ENCODE measurements at places on chromosomes 7 and 10.
A peak's percentile ranks its signal among the peaks of the same experiment; 100 is the strongest.

DNA sequence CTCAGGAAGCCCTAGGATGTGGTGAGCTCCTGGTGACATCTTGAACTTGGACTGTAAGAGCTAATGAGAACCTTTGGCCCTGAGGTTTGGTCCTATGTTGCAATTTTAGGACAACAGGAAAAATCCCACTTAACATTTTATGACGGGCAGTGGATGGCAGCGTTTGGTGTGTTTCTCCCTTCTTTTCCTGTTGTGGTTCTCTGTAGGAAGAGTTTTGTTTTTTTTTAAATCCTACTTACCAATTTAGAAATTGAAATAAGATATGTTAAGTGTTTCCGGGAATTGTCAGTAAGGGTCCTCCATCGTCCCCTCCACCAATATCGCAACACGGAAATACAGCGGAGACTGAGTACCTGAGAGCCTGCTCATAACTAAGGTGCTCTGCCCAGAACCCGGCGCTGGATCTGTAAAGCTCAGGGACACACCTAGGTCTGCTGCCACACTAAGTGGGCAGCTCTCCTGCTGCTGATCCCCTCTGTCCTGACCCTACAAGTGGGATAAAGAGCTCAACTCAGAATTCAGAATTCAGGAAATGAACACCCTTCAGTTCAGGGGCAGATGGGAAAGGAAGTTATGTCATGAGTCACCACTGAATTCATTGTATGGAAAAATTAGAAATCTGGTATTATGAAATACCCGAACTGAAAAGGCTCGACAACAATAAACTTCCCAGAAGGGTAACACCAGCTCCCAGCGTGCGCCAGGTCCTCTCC is 9.1 kb upstream of the PROSER2 start:
- H3K27ac ChIP-seq: no peak overlapping the region
- peaks cover 2% of the 10 kb centered on the region for H3K27me3 ChIP-seq
- no peak overlapping the region for H3K4me3 ChIP-seq
- no peaks in the 10 kb centered on the region for H3K4me1 ChIP-seq
- H3K36me3 ChIP-seq: no peaks in the 10 kb centered on the region
- DNase-seq: no peak

GRCh38 chr10:122878799-122879338 is 512 bp downstream of the FAM24B start:
- no peaks in the 10 kb centered on the region for H3K27me3 ChIP-seq
- DNase-seq: no peak
- H3K36me3 ChIP-seq: peaks cover 3% of the 10 kb centered on the region

DNA sequence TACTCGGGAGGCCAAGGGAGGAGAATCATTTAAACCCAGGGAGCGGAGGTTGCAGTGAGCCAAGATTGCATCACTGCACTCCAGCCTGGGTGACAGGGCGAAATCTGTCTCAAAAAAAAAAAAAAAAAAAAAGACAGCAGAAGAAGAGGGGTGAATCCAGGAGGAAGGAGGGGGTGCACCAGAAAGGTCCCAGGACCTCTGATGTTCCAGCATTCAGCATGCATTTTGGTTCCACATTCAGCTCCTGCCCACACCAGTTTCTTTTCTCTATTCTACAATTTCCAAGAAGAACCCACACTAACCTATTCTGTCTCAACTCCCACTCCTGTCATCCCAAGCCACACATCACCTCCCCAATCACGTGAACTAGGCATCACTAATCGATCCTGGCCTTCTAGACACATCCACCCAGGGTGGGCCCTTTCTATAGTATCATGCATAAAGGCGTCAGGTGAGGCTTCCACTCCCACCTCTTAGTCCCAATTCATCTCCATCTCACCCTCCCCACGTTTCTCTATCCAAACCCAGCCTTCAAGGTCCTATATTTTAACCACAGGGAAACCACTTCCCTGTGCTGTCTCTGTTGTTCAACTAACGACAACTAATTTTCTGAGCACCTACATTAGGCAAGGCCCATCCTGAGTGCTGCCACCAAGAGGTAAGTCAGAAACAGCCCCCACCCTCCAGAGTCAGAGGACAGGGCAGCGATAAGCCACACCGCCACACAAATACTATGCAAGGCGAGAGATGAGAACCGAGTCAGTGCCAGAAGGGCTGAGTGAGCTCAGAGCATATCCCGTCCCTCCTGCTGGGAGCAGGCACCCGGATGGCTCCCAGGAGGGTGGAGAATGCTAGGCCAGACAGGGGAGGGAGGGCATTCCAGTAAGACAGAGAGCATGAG is 2.2 kb downstream of the ANXA11 start:
- no peaks in the 10 kb centered on the region for H3K27me3 ChIP-seq
- H3K4me3 ChIP-seq: peak overlapping the region; percentile 86
- peak; percentile 57 for DNase-seq
- H3K36me3 ChIP-seq: peaks cover 24% of the 10 kb centered on the region
- H3K27ac ChIP-seq: peak overlapping the region; percentile 15

DNA sequence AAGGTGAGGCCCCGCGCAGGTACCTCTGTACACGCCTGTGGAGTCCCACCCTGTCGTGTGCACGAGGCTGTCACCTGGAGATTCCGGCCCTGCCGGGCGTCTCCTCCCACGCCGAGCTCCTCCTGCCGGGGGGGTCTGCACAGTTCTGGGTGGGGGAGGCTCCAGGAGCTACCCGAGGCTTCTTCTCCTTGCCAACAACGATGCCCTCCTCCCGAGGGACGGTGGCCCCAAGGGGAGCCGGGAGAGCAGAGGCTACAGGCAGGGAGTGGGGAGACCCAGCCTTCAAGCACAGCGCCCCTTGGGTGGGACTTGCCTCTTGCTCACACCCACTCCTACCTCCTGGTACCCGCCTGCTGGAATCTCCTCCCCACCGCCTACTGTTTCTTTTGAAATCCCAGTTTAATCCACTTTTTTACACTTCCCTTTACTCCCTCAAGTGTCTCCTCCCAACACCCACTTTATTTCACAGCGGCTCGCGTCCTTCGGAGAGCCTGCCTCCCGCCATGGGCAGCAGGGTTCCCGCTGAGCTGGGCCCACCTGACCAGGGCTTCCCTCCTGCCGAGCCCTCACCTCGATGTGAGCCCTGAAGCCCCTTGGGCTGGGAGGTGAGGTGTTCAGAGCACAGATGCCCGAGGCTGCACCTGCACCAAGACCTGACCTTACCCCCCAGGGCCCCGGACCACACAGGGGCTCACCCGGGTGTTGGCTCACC is 338.1 kb downstream of the DNAJB6 start:
- H3K4me1 ChIP-seq: peaks cover 3% of the 10 kb centered on the region
- no peak overlapping the region for H3K27ac ChIP-seq
- H3K4me3 ChIP-seq: no peak overlapping the region
- no peak for DNase-seq
- no peaks in the 10 kb centered on the region for H3K36me3 ChIP-seq

- DNase-seq: no peak
- H3K4me3 ChIP-seq: no peak overlapping the region
- no peak overlapping the region for H3K27ac ChIP-seq
- peaks cover 19% of the 10 kb centered on the region for H3K4me1 ChIP-seq
Measured at GRCh38 chr10:101558671-101559595, 29.1 kb downstream of the POLL start.

DNA sequence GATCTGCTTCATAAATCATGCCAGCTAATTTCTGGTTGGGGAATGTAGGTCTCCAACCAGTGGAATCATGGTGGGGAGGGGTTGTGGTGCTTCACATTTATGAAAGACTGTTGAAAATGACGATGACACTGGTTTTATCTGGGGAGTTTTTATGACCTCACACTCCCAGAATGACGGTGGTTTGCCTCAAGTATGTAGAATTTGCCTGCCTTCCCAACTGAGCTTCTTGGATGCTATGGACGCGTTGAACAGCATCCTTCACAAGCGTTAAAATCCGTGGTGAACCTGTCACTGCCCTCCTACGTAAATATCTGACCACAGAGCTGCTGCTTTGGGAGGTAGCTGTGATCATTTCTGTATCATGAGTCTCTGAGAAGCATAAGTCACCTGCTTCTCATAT is 3.3 kb downstream of the INSYN2A start:
- no peak overlapping the region for H3K4me3 ChIP-seq
- H3K36me3 ChIP-seq: no peaks in the 10 kb centered on the region
- no peaks in the 10 kb centered on the region for H3K4me1 ChIP-seq
- H3K27me3 ChIP-seq: peaks cover 49% of the 10 kb centered on the region

- DNase-seq: no peak
- no peaks in the 10 kb centered on the region for H3K27me3 ChIP-seq
- H3K4me3 ChIP-seq: no peak overlapping the region
- H3K36me3 ChIP-seq: no peaks in the 10 kb centered on the region
- H3K4me1 ChIP-seq: no peaks in the 10 kb centered on the region
- H3K27ac ChIP-seq: no peak overlapping the region
Measured at GRCh38 chr10:124003871-124004662, 89.3 kb downstream of the CHST15 start.

DNA sequence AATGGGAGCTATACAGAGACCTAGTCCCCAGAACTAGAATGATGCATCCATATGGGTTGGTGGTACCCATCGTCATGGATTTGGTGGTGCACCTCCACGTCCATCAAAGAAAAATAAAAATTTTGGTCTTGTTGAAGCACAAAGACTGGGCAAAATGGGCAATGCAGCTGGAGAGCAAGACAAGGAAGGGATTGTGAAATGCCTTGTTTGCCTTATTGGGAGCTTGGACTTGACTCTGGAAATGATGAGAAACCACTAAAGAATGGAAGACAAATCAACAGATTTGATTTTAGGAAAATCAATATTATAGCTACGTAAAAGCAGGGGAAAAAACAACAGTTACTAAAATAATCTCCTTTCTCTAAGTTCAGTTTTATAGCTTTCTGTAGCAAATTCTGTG is 150.9 kb downstream of the CPED1 start:
- no peaks in the 10 kb centered on the region for H3K27me3 ChIP-seq
- H3K36me3 ChIP-seq: no peaks in the 10 kb centered on the region
- no peak overlapping the region for H3K27ac ChIP-seq
- DNase-seq: no peak
- no peaks in the 10 kb centered on the region for H3K4me1 ChIP-seq
- H3K4me3 ChIP-seq: no peak overlapping the region

DNA sequence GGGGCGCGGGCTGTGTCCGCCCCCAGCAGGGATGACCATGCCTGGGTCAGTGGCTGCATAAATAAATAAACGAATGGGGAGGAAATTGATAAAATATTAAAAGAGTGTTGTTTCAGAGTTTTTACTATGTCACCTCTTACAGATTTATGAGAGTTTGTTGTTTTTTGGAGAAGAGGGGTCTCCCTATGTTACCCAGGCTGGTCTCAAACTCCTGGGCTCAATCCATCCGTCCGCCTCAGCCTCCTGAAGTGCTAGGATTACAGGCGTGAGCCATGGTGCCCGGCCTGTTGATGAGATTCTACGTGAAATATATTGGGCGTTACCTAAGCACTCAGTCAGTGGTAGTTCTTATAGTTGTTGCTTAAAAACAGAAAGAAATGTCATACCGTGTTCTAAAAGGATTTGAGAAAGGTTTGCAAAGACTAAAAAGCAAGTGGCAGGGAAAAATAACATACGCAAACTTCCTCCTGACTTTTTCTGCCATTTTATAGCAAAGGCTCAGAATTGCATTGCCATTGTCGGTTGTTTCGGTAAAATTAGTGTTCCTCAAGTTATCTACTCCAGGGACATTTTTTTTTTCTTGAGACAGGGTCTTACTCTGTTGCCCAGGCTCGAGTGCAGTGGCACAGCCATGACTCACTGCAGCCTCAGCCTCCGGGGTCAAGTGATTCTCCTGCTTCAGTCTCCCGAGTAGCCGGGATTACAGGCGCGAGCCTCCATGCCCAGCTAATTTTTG is 39.5 kb upstream of the FOXK1 start:
- peak; percentile 28 for DNase-seq
- H3K27ac ChIP-seq: peak overlapping the region; percentile 89
- peaks cover 25% of the 10 kb centered on the region for H3K4me1 ChIP-seq
- peak overlapping the region; percentile 74 for H3K4me3 ChIP-seq

GRCh38 chr10:28219251-28219650 is 83.6 kb downstream of the MPP7 start:
- no peak overlapping the region for H3K4me3 ChIP-seq
- DNase-seq: no peak
- no peaks in the 10 kb centered on the region for H3K36me3 ChIP-seq
- H3K27me3 ChIP-seq: no peaks in the 10 kb centered on the region

- H3K4me3 ChIP-seq: no peak overlapping the region
- H3K27me3 ChIP-seq: no peaks in the 10 kb centered on the region
- H3K36me3 ChIP-seq: no peaks in the 10 kb centered on the region
- no peak for DNase-seq
Measured at GRCh38 chr7:30886608-30887011, 25.0 kb upstream of the AQP1 start.

GRCh38 chr10:71161425-71161824 is 50.9 kb upstream of the UNC5B start:
- no peak for DNase-seq
- no peaks in the 10 kb centered on the region for H3K36me3 ChIP-seq

GRCh38 chr7:155136619-155137243 is 66.6 kb downstream of the HTR5A start:
- H3K27ac ChIP-seq: no peak overlapping the region
- H3K27me3 ChIP-seq: peaks cover 4% of the 10 kb centered on the region
- H3K4me3 ChIP-seq: no peak overlapping the region
- H3K36me3 ChIP-seq: no peaks in the 10 kb centered on the region

GRCh38 chr7:116953906-116954838 is 871 bp downstream of the ST7 start:
- no peaks in the 10 kb centered on the region for H3K27me3 ChIP-seq
- peaks cover 16% of the 10 kb centered on the region for H3K4me1 ChIP-seq
- no peaks in the 10 kb centered on the region for H3K36me3 ChIP-seq
- H3K27ac ChIP-seq: no peak overlapping the region
- DNase-seq: peak; percentile 43

- H3K4me1 ChIP-seq: no peaks in the 10 kb centered on the region
- H3K4me3 ChIP-seq: no peak overlapping the region
- no peaks in the 10 kb centered on the region for H3K36me3 ChIP-seq
- no peak overlapping the region for H3K27ac ChIP-seq
- DNase-seq: no peak
- no peaks in the 10 kb centered on the region for H3K27me3 ChIP-seq
Measured at GRCh38 chr7:85164376-85164775, 22.5 kb downstream of the SEMA3D start.

- no peak overlapping the region for H3K27ac ChIP-seq
- no peak overlapping the region for H3K4me3 ChIP-seq
- no peak for DNase-seq
- H3K27me3 ChIP-seq: no peaks in the 10 kb centered on the region
- H3K36me3 ChIP-seq: no peaks in the 10 kb centered on the region
Measured at GRCh38 chr7:132618271-132618955, 42.1 kb upstream of the PLXNA4 start.
